Neural progenitor cell (in vitro differentiated cells): ENCODE measurements at places on chromosomes 2 and 18.

DNA sequence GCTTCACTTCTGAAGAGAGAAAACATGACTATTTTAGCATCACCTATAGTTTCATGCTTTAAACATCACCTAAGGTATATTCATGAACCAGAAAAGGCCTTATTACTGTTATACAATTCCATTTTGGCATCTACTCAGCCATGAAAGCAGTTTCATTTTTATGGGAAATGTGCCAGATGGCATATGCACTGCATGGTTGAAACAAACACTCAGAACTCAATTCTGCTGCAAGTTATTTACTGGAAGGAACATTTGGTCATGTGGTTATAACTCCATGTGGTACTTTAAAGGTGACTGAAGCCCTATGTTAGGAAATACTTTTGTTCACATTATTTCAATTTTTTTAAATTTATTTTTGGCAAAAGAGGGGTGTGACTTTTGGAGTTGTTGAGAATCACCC lies 287.5 kb upstream of the CRIM1 start:
- no peak overlapping the region for H3K27ac ChIP-seq
- DNase-seq, result no peak
- no peaks in the 10 kb centered on the region for H3K27me3 ChIP-seq
- H3K4me1 ChIP-seq, result no peaks in the 10 kb centered on the region

- H3K4me3 ChIP-seq, result no peak overlapping the region
- no peak overlapping the region for H3K27ac ChIP-seq
- no peaks in the 10 kb centered on the region for H3K27me3 ChIP-seq
- DNase-seq, result no peak
Measured at GRCh38 chr2:88737385-88737784, 45.9 kb downstream of the RPIA start.

DNA sequence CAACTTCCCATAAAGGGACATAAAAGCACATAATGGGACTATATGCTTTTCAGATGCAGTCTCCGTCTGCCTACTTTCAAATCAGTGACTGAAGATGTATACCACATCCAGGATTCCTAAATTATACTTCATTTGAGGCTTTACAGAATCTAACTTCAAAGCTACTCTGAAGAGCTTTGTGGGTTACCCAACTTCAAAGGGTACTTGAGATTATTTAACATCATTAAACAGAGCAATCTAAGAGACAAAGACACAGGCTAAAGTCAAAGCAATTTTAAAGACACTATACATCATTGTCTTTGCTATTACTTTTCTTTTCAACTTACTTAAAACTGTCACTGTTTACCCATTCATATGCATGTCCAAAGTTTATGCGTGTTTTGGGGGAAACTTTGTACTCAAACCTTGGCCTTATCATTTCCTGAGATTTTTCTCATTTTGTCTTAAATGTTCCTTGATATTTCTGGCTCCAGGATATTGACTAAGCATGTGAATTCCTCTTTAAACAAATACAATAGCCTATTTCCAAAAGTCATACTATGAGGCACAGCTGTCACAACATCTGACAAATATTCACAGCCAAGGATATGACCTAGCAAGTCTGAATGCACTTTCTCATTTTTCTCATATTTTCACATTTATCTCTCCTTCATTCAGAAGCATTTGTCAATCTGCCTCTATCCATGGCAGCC lies 1985.1 kb upstream of the PIK3C3 start:
- peaks cover 7% of the 10 kb centered on the region for H3K4me1 ChIP-seq
- no peak overlapping the region for H3K4me3 ChIP-seq
- no peak overlapping the region for H3K27ac ChIP-seq
- DNase-seq, result no peak

DNA sequence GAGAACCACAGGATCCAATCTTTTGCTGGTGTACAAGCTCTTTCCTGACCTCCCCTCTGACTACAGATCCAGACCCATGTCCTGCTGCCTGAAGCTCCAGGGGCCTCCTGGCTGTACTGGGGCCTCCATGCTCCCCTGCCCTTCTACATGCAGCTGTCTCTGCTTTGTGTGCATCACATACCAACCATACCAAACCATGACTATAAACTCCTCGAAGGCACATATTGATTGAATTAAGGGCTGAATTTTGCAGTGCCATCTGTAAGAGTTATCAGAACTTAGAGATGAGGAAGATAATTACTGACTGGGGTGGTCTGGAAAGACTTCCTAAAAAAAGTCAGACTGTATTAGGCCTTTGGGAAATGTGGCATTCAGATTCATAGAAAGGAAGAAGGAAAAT lies 139.9 kb upstream of the CXCR4 start:
- no peak overlapping the region for H3K27ac ChIP-seq
- DNase-seq, result no peak

DNA sequence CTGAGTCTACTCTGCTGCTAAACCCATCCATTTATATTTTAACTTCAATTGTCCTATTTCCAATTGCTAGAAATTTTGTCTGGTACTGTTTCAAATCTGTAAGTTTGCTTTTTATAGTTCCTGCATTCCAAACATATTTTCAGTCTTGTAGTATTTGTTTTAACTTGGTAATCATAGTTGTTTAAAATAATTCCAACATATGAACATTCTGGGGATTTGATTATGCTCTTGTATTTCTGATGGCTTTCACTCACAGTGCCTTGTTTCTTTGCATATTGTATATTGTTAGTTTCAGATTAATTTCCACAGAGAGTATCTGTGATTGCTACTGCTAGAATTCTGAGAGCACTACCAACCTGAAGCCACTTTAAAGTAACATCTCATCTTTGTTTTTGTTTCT lies 202.4 kb downstream of the ETAA1 start:
- no peak overlapping the region for H3K27ac ChIP-seq
- no peaks in the 10 kb centered on the region for H3K27me3 ChIP-seq
- no peaks in the 10 kb centered on the region for H3K4me1 ChIP-seq
- H3K4me3 ChIP-seq, result no peak overlapping the region

DNA sequence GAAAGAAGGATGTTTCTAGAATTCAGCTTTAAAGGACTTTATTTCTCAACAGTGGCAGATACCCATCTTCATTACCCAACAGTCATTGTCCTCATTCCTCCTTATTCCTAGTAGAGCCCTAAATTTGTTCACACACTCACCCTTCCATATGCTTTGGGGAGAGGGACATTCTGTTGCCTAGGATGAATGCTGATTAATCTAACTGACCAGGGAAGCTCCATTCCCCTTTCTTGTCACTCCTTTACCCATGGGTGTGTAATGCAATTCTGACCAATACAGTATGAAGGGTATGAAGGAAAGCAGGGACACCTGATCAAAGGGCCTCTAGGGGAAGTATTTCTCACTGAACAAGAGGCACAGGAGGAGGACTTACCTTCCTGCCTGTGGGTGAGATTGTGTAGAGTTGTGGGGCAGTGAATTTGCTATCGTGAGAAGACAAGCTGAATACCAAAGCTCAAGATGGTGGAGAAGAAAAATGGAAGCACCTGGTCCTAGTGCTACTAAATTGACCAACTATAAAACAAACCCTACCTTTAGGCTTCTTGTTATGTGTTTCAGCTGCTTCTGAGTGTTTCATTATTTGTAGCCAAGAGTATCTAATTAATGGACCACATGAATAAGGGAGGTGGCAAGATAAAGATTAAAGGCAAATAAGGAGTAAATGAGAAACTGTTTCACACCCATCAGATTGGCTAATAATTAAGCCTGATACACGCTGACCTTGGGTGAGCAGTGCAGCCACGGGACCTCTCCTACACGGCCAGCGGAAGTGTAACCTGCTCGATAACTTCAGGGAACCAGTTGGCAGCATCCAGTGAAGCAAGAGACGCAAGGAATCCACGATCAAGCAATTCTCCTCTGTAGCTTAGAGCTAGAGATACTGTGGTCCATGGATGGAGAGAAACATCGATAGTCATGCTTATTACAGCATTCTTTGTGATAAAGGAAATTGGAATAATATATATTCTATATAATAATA lies 202.3 kb downstream of the MYCN start:
- no peaks in the 10 kb centered on the region for H3K27me3 ChIP-seq
- no peak overlapping the region for H3K4me3 ChIP-seq
- DNase-seq, result no peak
- H3K27ac ChIP-seq, result no peak overlapping the region
- H3K36me3 ChIP-seq, result no peaks in the 10 kb centered on the region
- peaks cover 22% of the 10 kb centered on the region for H3K4me1 ChIP-seq

DNA sequence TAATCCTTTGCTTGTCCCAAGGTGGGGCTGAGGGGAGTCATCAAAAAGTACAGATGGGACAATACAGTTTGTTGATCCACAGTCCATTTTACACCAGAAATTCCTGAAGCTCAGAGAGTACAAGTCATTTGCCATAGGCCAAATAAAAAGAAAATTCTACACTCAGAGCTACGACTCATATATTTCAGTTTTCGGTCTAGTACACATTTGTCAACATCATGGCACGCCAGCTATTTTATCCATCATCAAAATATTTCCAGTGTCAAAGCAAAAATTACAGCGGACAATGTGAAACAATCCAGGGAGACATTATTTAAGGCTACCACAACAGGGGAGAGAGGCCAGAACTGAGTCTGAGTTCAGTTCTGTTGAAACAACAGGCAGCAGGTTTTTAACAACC lies 587.5 kb upstream of the DSEL start:
- DNase-seq, result no peak
- no peak overlapping the region for H3K27ac ChIP-seq
- no peaks in the 10 kb centered on the region for H3K36me3 ChIP-seq
- no peaks in the 10 kb centered on the region for H3K27me3 ChIP-seq
- H3K4me3 ChIP-seq, result no peak overlapping the region

- H3K4me3 ChIP-seq, result no peak overlapping the region
- no peaks in the 10 kb centered on the region for H3K27me3 ChIP-seq
- no peak overlapping the region for H3K27ac ChIP-seq
- no peaks in the 10 kb centered on the region for H3K36me3 ChIP-seq
- H3K4me1 ChIP-seq, result no peaks in the 10 kb centered on the region
Measured at GRCh38 chr2:71812736-71813135, 334.9 kb downstream of the CYP26B1 start.

DNA sequence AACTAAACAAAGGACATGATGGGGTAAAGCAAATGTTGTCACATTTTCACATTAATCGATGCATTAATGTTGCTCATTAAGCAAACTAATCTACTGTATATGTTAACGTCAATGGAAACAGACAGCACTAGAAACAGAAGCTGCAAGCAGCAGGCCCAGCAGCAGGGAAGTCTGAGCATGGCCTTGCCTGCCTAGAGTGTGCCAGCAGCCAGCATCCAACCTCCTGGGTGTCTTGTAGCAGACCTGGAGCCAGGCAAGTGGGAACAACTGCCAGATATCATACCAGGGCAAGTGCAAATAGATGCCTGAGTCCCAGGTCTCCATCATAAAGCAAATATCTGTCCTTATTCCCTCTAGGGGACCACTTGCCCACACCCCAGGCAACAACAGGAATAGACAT lies 319.0 kb downstream of the LRRTM1 start:
- H3K27ac ChIP-seq, result no peak overlapping the region
- no peaks in the 10 kb centered on the region for H3K4me1 ChIP-seq
- no peak for DNase-seq
- no peaks in the 10 kb centered on the region for H3K36me3 ChIP-seq
- H3K4me3 ChIP-seq, result no peak overlapping the region
- no peaks in the 10 kb centered on the region for H3K27me3 ChIP-seq

GRCh38 chr2:219916726-219917440 lies 289.5 kb downstream of the SLC4A3 start:
- peak overlapping the region; percentile 23 for H3K4me3 ChIP-seq
- peak; percentile 61 for DNase-seq
- H3K36me3 ChIP-seq, result no peaks in the 10 kb centered on the region

DNA sequence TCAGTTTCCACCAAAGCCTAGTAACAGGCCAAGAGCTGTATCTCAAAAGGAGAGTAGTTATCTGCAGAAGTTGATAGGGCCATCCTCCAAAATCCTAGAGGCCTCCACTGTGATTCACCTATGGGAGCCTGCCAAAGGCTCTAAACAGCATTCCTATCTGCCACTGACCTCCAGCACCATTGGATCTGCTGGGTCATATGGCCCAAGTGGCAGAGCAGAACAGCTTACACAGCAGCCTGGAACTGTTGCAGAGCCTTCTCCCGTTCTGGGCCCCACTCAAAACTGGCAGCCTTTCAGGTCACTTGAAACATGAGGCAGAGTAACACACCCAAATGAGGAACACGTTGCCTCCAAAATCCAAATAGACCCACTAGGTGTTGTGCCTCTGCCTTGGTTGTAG lies 345.2 kb upstream of the RND3 start:
- H3K27me3 ChIP-seq, result no peaks in the 10 kb centered on the region
- H3K4me1 ChIP-seq, result no peaks in the 10 kb centered on the region
- no peak overlapping the region for H3K4me3 ChIP-seq
- H3K36me3 ChIP-seq, result no peaks in the 10 kb centered on the region

- H3K36me3 ChIP-seq, result no peaks in the 10 kb centered on the region
- no peaks in the 10 kb centered on the region for H3K27me3 ChIP-seq
- no peak overlapping the region for H3K4me3 ChIP-seq
- DNase-seq, result peak; percentile 32
Measured at GRCh38 chr2:135818937-135819610, 17.9 kb downstream of the LCT start.

- H3K27ac ChIP-seq, result no peak overlapping the region
- H3K27me3 ChIP-seq, result no peaks in the 10 kb centered on the region
- no peak for DNase-seq
- peaks cover under 1% of the 10 kb centered on the region for H3K4me1 ChIP-seq
Measured at GRCh38 chr18:63112706-63113105, 206.9 kb downstream of the BCL2 start.

GRCh38 chr18:58507880-58508279 lies 121.0 kb downstream of the ALPK2 start:
- H3K36me3 ChIP-seq, result no peaks in the 10 kb centered on the region
- H3K4me3 ChIP-seq, result no peak overlapping the region
- H3K27ac ChIP-seq, result no peak overlapping the region
- no peak for DNase-seq
- no peaks in the 10 kb centered on the region for H3K27me3 ChIP-seq

DNA sequence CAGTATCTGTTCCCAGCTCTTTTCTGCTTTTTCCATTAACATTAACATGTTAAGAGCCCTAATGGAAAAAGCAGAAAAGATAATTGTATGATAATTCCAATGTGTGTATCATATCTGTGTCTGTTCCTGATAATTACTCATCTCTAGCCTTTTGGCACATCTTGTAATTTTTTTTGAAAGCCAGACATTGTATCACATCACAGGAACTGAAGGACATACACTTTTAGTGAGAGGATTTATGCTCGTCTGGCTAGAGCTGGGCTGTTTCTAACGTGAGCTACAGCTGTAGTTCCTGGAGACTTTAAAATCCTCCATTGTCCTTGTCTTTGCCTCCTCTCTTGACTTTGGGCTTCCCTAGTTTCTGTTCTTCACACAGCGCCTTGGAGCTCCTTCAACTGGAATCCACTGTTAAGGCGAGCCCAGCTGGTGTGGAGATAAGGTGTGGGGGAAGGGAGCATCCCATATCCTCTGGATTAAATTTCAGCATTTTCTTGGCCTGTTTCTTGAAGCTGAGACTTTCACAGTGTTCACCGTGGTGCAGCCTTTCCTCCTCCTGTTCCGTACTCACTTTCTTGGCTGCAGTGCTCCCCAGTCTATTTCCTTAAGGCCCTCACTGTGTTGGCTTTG lies 211.5 kb downstream of the GALR1 start:
- H3K27me3 ChIP-seq, result no peaks in the 10 kb centered on the region
- no peaks in the 10 kb centered on the region for H3K4me1 ChIP-seq
- DNase-seq, result no peak
- H3K27ac ChIP-seq, result no peak overlapping the region
- H3K4me3 ChIP-seq, result no peak overlapping the region

GRCh38 chr2:231422056-231422455 lies 26.5 kb downstream of the B3GNT7 start:
- H3K27ac ChIP-seq, result no peak overlapping the region
- no peaks in the 10 kb centered on the region for H3K27me3 ChIP-seq
- no peak for DNase-seq
- no peak overlapping the region for H3K4me3 ChIP-seq
- H3K4me1 ChIP-seq, result no peaks in the 10 kb centered on the region
- H3K36me3 ChIP-seq, result no peaks in the 10 kb centered on the region
